ENCODE measurements at places on chromosomes 1 and 21. TPM values are rescaled to one million over a fixed set of nuclear protein-coding genes. Genes with fewer than 3 reads are reported as not detected.
A peak's percentile ranks its signal among the peaks of the same experiment; 100 is the strongest.

- no peak overlapping the region for H3K4me3 ChIP-seq
- H3K27ac ChIP-seq: peak overlapping the region; percentile 23
- peak; percentile 35 for DNase-seq
- H3K4me1 ChIP-seq: peaks cover 57% of the 10 kb centered on the region
Observed at GRCh38 chr21:31714741-31715365, 17.1 kb downstream of the SCAF4 start.

DNA sequence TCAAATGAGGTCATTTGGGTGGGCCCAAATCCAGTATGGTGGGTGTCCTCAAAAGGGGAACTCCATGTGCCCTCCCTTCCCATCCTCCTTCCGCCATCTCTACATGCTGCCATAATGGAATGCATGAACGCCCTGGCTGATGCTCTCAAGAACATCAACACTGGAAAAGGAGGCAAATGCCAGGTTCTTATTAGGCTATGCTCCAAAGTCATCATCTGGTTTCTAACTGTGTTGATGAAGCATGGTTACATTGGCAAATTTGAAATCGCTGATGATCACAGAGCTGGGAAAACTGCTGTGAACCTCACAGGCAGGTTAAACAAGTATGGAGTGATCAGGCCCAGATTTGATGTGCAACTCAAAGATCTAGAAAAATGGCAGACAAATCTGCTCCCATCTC, 16.6 kb upstream of the TRIM45 start:
- H3K4me3 ChIP-seq: no peak overlapping the region
- H3K27me3 ChIP-seq: no peaks in the 10 kb centered on the region
- DNase-seq: no peak

GRCh38 chr1:167060141-167061072, 29.8 kb downstream of the GPA33 start:
- H3K36me3 ChIP-seq: no peaks in the 10 kb centered on the region
- no peak overlapping the region for H3K4me3 ChIP-seq
- peak; percentile 59 for DNase-seq
- no peak overlapping the region for H3K27ac ChIP-seq
- H3K27me3 ChIP-seq: no peaks in the 10 kb centered on the region

DNA sequence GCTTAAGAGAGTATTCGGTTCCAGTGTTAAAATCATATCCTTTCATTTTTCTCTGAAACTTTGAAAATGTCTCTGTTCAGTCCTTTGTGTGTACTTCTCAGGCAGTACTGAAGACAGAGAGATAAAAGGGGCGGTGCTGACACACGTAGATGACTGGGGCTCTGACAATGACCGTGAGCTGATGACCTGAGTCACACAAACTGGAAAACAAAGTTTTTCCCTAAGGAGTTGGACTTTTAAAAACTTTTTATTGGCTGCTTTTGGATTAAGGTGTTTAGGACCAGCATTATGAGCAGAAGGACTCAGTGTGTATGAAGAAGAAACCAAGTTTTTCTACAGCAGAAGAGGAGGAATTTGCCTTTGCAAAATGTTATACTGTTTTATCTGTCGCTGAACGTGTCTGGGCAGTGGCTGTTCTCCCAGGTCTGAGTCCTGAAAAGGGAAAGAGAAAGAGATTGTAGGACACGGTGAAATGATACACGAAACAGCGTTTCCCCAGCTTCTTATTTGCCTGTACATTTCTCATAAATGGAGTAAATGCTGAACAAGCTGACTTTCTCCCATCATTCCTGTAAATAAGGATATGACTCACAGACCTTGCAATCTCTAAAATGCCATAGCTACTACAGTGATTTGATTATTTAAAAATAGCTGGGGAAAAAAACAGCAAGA, 51.5 kb downstream of the MAP3K7CL start:
- peaks cover 44% of the 10 kb centered on the region for H3K27me3 ChIP-seq
- H3K27ac ChIP-seq: no peak overlapping the region
- no peak overlapping the region for H3K4me3 ChIP-seq
- peaks cover 8% of the 10 kb centered on the region for H3K4me1 ChIP-seq

DNA sequence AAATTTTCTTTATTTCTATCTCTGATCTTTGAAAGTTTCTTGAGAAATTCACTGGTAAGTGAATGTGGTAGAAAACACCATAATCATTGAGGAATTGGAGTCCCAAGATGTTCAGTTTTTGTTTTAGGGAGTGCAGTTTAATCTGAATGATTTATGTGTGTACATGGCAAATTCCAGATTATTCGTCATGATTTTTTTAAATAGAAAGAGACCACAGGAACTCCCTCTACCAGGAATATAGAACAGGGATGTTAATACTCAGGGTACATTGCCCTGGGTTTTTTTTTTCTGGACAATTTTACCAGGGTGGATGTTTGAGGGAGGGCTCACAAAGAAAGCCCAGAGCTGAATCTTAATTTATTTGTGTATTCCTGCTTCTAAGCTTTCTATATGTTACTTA, 109.0 kb downstream of the VPS13D start:
- no peak for DNase-seq
- 0 out of 2 replicates have a peak, but pooled peaks cover 6% of the 10 kb centered on the region for H3K4me1 ChIP-seq
- H3K4me3 ChIP-seq: no peak overlapping the region

DNA sequence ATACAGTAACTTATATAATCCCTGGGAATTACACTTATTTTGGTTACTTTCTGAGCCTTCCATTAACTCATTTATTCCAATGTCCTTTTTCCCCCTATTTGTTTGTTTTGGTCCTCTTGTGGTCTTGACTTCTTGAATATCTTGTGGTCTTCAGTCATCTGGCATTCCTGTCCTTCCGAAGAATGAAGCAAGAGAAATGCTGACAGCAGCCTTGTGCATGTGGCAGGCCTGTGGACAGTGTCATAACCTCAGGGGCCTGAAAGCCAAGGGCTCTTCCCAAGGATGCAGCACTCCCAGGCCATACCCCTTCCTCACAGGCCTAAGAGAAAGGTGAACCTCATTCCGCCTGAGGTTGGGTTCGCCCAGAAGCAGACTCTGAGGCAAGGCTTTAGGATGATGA, 470.2 kb downstream of the DISC1 start:
- no peak for DNase-seq
- H3K36me3 ChIP-seq: peaks cover 7% of the 10 kb centered on the region
- H3K4me1 ChIP-seq: no peaks in the 10 kb centered on the region
- H3K4me3 ChIP-seq: no peak overlapping the region
- no peak overlapping the region for H3K27ac ChIP-seq
- no peaks in the 10 kb centered on the region for H3K27me3 ChIP-seq

DNA sequence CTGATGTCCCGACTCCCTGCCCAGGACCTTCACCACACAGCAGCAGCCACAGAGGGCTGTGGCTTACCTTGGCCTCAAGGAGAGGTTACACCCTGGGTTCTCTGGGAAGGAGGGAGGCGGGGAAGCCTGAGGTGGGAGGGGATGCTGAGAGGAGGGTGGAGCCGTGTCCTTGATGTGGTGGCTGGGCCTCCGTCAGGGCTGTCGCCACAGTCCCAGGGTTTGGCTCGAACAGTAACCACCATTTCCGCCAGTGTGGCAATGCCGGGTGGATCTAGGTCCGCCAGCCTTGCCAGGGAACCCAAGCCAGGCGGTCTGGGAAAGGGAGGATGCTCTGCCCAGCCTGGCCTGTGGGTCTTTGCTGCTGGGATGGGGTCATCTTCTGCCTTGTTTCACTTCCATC, 18.4 kb upstream of the CDCA8 start:
- no peak overlapping the region for H3K27ac ChIP-seq
- H3K36me3 ChIP-seq: no peaks in the 10 kb centered on the region
- H3K4me1 ChIP-seq: no peaks in the 10 kb centered on the region

DNA sequence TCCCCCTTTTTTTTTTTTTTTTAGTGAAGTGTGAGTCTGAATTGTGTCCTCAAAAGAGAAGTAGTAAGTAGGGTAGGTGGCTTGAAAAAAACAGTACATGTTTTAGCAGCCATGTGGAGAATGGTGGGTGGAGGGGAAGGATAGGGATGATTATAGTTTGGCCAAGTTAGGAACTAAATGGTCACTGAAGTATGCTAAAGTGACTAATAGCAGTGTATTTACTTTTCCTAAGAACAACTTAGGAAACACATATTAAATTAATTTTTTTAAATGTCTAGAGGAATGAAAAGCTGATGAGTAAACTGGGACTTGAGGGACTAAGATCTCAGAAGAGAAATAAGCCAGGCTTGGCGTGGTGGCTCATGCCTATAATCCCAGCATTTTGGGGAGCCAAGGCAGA, 55.5 kb downstream of the PLA2G4A start:
- no peak overlapping the region for H3K27ac ChIP-seq
- H3K36me3 ChIP-seq: no peaks in the 10 kb centered on the region
- DNase-seq: no peak
- H3K27me3 ChIP-seq: no peaks in the 10 kb centered on the region
- no peak overlapping the region for H3K4me3 ChIP-seq

DNA sequence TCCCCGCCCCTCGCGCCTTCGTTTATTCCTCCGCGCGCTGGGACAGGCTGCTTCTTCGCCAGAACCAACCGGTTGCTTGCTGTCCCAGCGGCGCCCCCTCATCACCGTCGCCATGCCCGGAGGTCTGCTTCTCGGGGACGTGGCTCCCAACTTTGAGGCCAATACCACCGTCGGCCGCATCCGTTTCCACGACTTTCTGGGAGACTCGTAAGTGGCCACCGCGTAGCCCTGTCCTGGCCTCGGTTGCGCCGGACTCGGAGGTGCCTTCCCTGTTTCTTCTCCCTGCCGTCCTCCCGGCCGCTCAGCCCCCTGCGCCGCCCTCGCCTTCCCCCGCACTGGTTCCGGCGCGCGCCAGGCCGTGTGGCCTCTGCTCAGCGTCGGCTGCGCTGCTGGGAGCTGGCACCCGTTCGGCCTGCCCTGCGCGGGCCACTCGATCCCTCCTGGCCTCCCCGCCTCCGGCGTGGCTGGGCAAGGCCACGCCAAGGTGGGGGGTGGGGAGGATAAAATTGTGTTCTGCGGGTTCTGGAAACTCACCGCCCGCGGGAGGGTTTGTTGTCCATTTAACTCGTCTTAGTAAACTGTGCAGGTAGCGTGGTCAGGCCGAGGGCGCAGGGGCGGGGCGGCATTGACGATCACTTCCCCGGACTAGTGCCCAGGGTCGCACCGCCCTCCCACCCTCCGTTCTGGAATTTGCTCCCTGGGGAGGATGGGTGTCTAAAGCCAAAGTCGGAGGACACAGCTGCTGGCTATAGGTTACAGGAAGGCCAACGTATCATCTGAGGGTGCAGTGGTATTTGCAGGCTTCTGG, at the start of gene PRDX6:
Gene PRDX6 (plus strand): TSS at position 50 of the 808 bp plus-strand sequence. CDS start 63 bp downstream, at position 113.
- H3K4me1 ChIP-seq: peaks cover 31% of the 10 kb centered on the region
- peak within 1 kb of the TSS; percentile 96 for H3K4me3 ChIP-seq
- no peaks in the 10 kb centered on the region for H3K27me3 ChIP-seq

DNA sequence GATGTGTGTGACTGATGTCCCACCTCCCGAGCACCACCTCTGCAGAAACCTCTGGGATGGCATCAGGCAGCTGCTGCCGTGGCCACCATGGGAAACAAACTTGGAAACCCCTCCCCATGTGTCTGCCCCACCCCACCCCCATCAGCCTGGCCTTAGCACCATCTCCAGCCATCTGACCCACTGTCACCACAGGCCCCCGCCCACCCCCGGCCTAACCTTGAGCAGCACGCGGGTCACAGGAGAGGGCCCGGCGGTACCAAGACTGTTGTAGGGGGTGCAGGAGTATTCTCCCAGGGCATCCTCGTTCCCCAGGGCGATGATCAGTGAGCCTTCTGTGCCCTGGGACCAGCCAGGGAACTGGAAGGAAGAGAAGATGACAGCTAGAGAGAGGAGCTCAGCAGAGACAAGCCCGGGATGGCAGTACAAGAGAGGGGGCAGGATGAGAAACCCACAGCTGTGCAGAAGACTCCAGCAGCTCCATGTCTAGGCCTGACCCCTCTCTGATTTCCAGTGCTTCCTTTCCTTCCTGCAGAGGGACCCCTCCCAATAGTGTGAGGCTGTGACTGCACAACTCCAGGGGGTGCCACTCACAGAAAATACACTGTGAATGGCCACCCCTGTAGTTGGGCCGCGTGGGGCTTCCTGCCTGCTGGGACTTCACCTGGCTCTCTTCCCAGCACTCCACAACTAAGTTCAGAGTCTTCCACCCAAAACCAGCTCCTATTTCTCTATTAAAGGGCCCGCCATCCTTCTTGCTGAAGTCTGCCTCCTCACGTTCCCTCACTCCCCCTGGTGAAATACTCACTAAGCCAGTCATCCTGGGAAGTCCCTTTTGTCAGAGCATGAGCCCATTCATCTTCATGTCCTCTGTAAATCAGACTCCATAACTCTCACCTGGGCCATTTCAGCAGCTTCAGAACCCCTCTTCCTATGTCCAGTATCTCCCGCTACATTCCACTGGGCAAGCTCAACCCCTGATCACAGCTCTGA, 7.3 kb upstream of the TAGLN2 start:
- DNase-seq: no peak
- no peak overlapping the region for H3K27ac ChIP-seq
- peaks cover 11% of the 10 kb centered on the region for H3K4me1 ChIP-seq
- no peak overlapping the region for H3K4me3 ChIP-seq

DNA sequence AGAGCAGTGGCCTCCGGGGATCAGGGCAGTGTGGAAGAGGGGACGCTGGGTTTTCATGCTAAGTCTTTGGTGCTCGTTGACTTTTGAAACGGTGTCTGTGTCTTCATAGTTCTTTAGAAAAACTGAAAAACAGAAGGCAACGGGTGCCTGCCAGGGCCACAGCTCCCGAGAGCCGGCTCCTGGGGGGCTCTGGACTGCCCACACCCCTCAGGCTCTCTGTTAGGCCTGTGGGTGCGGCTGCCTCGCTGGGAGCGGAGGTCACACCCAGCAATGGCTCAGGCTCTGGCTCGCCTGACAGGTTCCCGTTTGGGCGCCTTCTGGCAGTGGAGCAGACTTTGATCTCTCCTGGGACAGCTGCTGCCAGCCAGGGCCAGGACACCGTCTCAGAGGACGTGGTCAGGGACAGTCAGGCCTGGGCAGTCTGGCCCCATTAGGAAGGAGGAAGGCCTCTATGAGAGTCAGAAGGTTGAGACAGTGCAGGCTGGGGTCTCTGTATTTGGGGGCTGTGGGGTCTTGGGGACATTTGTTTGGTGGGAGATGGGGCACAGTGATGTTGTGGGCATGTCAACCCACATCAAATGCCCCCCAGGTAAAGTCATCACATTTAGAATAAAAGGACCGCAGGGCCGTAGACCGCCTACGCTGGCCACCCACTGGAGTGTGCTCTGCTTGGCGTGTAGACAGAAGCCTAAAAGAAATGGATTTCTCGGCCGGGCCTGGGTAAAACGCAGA, 5.6 kb downstream of the ARHGEF16 start:
- H3K27ac ChIP-seq: no peak overlapping the region
- DNase-seq: no peak
- no peaks in the 10 kb centered on the region for H3K27me3 ChIP-seq

- H3K4me3 ChIP-seq: no peak overlapping the region
- H3K27ac ChIP-seq: no peak overlapping the region
- no peaks in the 10 kb centered on the region for H3K36me3 ChIP-seq
Observed at GRCh38 chr1:212819726-212820125, 27.7 kb downstream of the SPATA45 start.

- no peaks in the 10 kb centered on the region for H3K36me3 ChIP-seq
- no peak overlapping the region for H3K4me3 ChIP-seq
- no peak overlapping the region for H3K27ac ChIP-seq
- DNase-seq: no peak
- H3K4me1 ChIP-seq: peaks cover 21% of the 10 kb centered on the region
Observed at GRCh38 chr1:171140956-171141687, 44.0 kb upstream of the FMO2 start.

GRCh38 chr1:37657620-37658412, 23.1 kb upstream of the RSPO1 start:
- no peaks in the 10 kb centered on the region for H3K36me3 ChIP-seq
- DNase-seq: no peak
- H3K27me3 ChIP-seq: no peaks in the 10 kb centered on the region
- H3K4me3 ChIP-seq: no peak overlapping the region
- H3K27ac ChIP-seq: no peak overlapping the region
- peaks cover 12% of the 10 kb centered on the region for H3K4me1 ChIP-seq

Gene ODR4
- 14.7 TPM for polyA plus RNA-seq

Gene MMP23B
- polyA plus RNA-seq: 16.2 TPM

Gene PGLYRP3
- not detected for polyA plus RNA-seq

Gene LINGO4
- polyA plus RNA-seq: not detected

Gene AGT
- polyA plus RNA-seq: 0.11 TPM

Gene CIART
- 16.6 TPM for polyA plus RNA-seq

Gene ERICH3
- not detected for polyA plus RNA-seq

Gene SERPINC1
- not detected for polyA plus RNA-seq

Data from GM23338 (cell line).